ENCODE measurements at places on chromosomes 3 and 15.

- DNase-seq = no peak
Observed at GRCh38 chr3:151863611-151864010, 9.8 kb upstream of the SUCNR1 start.

GRCh38 chr3:4245671-4246070, 57.5 kb upstream of the SETMAR start:
- peak; percentile 4 for DNase-seq

DNA sequence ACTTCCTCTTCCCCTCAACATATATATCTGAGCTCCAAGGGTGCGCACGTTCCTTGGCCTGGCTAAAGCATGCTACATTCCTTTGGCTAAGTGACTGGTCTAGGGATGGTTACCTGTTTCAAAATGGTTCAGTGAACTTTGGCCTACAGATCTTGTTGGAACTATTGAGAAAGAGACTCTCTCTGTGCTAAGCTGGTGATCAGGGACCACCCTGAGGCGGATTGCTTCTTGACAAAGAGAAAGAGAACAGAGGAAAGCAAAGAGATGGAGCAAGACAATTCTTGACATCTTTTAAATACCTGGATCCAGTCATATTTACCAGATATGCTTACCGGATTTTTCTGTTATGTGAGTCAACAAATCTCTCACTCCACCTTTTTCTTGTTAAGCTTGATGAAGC, 123.1 kb downstream of the CHST2 start:
- DNase-seq = no peak

- no peak for DNase-seq
Observed at GRCh38 chr15:58355382-58355971, 76.3 kb upstream of the LIPC start.

DNA sequence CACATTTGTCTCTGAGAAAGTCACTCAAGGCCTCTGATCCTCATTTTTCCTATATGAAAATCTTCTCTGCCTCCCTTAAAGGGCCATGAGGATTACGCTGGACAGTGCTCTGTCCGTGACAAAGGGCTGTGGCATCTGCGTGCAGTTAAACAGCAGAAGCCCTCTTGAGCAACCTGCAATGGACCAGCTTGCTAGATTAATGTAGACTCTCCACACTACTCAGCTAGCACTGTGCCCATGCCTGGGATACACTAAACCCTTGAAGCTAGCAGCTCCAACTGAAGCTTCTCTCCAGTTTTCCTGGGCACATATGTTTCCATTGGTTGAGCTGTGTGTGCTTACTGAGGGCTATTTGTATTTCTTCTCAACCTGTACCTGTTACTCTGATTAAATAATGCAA, 303.8 kb downstream of the RPLP1 start:
- DNase-seq = no peak

- peak; percentile 11 for DNase-seq
Observed at GRCh38 chr3:17372362-17373210, 369.8 kb downstream of the TBC1D5 start.

GRCh38 chr3:165696496-165696895, 140.7 kb downstream of the BCHE start:
- DNase-seq = no peak

DNA sequence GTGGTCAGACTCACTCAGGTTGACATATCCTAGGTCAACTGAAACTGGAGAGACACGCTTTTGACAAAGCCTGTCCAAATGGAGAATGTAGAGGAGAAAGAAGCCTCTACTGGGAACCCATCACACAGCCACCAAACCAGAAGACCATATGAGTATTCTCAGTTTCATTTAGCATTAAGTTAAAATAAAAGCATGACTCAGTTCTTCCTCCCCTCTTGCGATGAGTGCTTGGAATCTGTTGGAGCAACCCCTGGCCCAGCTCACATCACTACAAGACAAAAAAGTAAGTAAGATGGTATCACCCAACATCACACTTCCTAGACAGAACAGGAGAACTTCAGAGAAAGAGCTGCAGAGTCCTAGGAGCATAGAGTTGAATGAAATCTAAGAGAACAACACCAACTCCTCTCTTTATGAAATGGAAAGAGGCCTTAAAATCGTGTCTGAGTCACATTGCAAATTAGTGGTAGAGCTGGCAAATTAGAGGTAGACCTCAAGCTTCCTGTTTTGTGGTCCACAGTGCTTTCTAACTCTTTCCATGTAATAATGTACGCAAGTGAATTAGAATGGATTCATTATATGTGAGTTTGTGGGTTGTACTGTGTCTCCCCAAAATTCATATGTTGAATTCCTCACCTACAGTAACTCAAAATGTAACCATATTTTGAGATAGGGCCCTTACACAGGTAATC, 51.2 kb downstream of the FGF12 start:
- no peak for DNase-seq

DNA sequence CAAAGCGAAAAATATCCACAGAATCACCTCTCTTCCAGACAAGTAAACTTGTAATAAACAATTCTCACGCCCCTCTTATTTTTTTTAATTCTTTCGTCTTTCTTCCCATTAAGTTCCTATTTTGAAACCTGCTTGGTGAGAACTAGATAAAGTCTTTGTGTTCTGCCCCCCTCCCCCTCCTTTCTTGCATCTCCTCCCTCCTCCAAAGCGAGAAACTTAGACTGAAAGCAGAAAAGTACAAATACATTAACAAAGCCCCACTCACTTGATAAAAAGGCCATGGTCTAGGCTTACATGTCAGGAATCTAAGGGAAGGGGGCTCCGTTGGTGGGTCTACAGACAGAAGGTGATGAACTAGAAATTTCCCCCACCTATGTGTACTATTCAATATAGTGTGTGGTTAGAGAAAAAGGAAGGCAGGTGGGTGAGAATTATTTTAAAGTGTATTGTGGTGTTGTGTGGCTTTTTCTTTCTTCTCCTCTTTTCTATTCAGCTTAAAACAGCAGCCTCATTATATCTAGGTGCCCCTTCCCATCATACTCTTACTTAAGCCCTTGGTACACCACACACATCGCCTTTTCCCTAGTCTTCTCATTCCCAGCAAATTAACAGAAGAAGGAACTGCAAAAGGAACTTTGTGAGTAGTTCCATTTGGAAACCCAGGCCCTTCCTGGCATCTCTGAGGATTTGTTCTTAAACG, 215.3 kb downstream of the MEIS2 start:
- no peak for DNase-seq
